Caki2 (cell line): ENCODE measurements at places on chromosomes 7 and 10.

DNA sequence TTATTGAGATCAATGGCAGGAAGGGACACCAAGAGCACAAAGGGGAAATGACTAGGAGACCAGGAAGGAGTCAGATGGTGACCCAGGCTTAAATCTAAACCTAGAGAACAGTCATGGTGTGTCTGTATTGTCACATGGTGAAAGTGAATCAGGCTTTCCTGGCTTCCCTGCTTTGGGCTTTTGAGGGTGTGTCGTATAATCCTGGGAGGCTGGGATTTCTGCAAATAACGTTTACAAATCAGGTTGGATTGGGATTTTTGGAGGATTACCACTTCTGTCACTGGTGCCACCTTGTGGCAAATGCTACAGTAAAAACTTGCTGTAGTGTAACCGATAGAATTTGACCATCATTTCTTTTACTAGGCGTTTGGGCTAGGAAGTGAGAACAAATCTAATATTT, 502.6 kb downstream of the NRG3 start:
- no peak for DNase-seq

DNA sequence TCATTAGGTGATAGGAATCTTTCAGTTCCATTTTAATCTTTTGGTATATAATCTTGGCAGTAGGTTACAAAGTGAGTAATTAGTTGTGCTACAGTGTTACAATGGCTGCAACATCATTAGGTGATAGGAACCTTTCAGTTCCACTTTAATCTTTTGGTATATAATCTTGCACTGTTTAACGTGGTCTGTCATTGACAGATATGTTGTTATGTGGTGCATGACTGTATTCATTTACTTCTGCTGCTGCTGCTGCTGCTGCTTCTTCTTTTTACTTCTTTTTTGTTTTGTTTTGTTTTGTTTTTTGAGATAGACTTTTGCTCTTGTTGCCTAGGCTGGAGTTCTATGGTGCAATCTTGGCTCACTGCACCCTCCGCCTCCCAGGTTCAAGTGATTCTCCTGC, 28.6 kb downstream of the ST7 start:
- DNase-seq = no peak

DNA sequence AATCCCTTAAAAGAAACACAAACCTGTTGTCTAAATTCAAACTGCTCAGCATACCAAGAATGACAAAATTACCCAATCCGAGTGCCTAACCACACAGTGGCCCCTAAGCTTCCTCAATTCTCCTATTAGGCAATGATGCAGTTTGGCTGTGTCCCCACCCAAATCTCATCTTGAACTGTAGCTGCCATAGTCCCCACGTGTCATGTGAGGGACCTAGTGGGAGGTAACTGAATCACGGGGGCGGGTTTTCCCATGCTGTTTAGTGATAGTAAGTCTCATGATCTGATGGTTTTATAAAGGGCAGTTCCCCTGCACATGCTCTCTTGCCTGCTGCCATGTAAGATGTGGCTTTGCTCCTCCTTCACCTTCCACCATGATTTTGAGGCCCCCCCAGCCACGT, 21.9 kb downstream of the PSAP start:
- no peak for DNase-seq

DNA sequence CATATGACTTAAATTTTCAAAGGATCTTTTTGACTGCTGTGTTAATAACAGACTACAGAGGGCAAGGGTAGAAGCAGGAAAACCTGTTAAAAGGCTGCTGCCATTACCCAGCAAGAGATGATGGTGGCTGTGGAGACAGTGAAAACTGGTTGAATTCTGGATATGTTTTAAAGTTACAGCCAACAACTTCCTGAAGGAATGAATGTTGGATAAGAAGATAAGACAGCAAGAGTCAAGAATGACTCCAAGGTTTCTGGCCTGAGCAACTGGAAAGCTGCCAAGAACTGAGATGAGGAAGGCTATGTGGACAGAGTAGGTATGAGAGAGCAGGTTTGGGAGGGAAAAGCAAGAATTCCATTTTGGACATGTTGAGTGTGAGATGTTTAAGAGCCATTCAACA, 19.1 kb downstream of the CNOT4 start:
- DNase-seq = peak; percentile 19

DNA sequence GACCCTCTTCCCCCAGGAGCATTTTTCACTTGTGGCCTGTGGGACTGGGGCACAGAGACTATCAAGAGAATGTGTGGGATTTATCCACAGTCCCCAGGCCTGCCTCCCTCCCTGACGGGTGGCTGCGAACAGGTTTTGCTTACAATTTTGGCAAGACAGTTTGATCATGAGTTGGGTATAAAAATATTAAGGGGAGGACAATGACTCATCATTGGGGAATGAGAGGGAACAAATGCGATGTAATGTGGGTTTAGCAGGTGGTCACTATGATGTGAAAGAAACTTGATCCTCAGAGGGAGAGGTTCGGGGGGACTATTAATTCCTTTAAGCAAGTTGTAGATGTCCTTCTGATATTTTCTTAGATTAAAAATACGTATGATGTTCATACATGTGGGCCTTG, 52.2 kb downstream of the EMX2 start:
- DNase-seq = no peak

GRCh38 chr7:32062150-32062549, 8.1 kb downstream of the PDE1C start:
- no peak for DNase-seq

GRCh38 chr7:107622429-107622828, 38.2 kb upstream of the SLC26A4 start:
- DNase-seq = peak; percentile 8

DNA sequence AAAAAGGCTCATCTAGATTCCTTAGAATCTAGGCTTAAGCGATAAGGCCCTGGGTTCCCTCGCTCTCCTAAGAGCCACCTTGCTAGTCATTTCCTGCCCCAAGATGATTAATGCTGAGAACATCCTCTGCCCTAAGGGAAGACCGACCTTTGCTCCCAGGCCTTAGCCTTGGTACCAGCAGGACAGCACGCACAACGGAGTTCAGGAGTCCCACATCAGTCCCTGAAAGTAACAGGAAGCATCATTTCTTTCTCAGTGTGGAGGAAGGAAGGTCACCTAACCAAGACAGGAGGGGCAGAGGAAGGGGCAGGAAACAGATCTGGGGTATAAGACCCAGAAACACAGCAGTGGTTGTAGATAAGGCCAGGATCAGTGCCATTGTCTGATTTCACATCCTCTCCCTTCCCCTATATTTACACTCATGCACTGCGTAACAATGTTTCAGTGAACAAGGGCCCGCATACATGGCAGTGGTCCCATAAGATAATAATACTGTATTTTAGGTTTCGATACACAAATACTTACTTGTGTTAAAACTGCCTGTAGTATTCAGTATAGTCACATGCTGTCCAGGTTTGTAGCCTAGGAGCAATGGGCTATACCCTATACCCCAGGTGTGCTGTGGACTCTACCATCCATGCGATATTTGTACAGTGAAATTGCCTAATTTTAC, 8.1 kb upstream of the FAM107B start:
- peak; percentile 80 for DNase-seq

DNA sequence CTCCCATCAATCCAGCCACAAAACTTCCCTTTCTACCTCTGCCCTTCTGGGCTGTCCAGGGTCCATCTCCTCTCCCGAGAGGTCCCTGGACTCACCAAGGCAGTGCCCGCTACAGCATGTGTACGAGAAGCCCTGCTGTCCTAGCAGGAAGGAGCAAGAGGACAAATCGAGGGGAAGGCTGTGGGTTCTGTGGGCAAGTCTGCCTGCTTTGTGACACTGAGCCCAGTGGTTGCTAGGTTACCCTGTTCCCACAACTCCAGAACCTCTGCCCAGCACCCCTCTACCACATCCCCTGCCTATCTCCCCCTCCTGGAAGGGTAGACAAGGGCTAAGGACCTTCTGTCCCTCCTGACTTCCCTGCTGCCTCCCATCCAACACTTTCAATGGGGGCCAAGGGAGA, at the start of gene TBATA:
TBATA (minus strand) TSS at position 188 of the 400 bp plus-strand sequence. CDS start 1,998 bp downstream, outside the sequence.
- no peak for DNase-seq

GRCh38 chr7:77824636-77825035, 26.1 kb downstream of the PHTF2 start:
- no peak for DNase-seq

- no peak for DNase-seq
Observed at GRCh38 chr7:95322396-95322795, 1.9 kb downstream of the PON1 start.

DNA sequence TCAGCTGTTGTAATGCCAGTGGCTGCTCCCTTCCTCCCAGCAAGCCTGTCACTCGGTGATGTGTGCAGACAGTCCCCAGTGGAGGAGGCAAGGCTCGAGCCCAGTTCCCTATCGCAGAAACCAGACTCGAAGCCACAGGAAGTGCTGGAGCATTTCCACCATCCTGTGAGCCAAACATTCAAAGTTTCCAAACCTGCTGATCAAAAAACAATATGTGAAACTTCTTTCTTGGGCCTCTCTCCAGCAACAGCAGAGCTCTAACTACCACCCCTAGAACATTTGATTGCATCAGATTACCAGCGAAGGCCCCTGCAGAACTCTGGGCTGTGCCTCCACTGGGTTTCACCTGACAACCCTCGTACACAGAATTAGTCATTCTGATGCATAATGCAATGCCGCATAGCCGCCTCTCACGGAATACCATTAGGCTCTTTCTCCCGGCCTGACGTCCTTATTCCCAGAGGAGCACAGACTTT, 94.0 kb downstream of the ELMO1 start:
- no peak for DNase-seq

GRCh38 chr7:148276314-148277041, 314.1 kb upstream of the C7orf33 start:
- no peak for DNase-seq

DNA sequence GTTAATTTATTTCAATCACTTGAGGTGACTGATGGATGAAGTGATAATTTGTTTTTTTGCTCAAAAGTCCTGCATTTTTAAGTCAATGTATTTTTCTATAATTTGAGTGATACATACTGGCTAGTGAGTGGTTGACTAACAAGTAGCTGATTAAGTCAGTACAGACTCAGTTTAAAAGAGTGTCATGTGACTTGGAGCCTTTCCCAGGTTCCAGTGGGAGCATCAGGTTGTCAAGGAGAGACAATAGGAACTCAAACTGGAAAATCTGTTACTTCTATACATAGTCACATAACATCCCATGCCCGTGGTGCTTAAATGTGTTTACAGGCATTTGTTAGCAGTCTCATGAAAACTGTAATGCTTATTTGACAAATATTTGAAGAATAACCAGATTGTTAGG, 154.7 kb downstream of the ANK3 start:
- DNase-seq = no peak

- DNase-seq = no peak
Observed at GRCh38 chr7:131547589-131547988, 8.8 kb downstream of the PODXL start.

- DNase-seq = no peak
Observed at GRCh38 chr10:34737772-34738169, 77.3 kb downstream of the PARD3 start.

DNA sequence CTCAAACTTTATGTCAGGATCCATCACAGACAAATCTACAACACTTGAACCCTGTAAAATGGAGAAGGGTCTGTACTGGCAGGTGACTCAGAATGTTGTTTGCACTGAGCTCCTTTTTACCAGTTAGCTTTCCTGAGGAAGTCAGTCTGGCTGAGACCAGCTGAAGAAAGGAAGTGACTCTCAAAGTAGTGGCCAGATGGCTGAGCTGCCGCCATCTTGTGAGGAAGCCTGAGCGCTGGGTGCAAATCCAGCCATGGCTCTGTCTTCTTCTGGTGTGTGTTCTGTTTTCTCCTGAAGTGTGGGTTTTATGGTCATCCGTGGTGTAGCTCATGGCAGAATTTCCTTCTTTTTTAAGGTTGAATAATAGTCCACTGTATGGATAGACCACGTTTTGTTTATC, 25.5 kb upstream of the ECHDC3 start:
- no peak for DNase-seq

DNA sequence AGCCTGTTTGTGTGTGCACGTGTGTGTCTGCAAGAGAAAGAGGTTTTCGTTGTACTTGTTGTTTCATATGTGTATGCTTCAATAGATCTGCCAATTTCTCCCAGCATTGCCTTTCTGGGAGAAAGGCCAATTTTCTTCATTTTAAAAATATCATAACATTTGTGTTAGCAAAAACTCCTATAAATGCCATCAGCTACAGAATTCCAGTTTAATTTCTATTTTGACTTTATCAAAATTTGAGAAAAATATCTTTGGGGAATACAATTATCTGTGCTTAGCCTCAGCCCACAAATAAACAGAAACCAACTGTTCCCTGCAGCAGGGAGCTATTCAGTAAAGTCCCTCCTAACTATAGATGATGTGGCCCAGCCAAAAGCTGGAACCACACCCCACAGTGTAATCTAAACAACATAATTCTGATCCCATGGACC, 68.3 kb upstream of the MGMT start:
- no peak for DNase-seq

GRCh38 chr10:121516093-121516865, 82.0 kb downstream of the FGFR2 start:
- no peak for DNase-seq

DNA sequence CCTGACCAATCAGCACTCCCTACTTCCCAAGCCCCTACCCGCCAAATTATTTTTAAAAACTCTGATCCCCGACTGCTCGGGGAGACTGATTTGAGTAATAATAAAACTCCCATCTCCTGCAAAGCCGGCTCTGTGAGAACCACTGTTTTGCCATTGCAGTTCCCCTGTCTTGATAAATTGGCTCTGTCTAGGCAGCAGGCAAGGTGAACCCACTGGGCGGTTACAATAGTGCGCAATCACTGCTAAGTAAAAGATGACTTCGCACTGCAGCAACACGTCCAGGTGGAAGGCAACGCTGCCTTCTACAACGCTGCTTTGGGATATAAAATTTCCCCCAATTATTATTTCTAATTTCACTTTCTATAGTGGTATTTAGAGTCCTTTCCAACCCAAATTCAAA, 8.9 kb downstream of the SLC37A3 start:
- no peak for DNase-seq

GRCh38 chr10:110410329-110411046, 87.2 kb upstream of the DUSP5 start:
- peak; percentile 99 for DNase-seq

GRCh38 chr7:88401009-88401623, 94.4 kb upstream of the STEAP4 start:
- DNase-seq = no peak
